ENCODE measurements at places on chromosomes 6 and 20.
A peak's percentile ranks its signal among the peaks of the same experiment; 100 is the strongest.

DNA sequence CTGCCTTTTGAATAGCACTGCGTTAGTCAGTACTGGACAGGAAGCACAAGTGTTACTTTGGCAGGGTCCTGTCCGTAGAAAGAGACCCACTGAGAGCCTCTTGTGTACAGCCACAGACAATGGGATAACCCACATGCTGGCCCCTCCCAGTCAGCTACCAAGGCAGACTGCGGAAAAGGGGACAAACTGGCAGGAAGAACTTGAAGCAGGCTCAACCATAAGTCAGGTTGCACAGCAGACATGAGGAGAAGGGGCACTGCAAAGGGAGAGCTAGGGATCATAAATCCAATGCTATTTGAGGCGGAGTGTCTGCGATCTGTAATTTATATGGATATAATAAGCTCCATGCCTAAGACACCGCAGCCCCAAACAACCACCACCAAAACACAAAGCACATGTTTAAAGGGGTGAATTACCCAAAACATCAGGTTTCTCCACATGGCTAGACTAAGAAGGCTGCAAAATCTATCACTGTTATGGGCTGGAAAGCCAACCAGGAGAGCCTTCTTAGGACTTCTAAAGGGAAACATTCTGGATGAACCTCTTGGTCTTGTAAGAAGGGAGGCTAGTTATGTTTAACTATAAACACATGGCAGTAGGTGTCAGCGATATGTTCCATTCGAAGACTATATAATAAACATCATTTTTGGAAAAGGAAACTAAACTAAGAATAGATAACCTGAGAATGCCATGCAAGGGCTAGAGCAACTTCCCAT, 141.7 kb downstream of the BACH2 start:
- no peak for DNase-seq

GRCh38 chr6:61809004-61809595, 476.9 kb downstream of the KHDRBS2 start:
- no peak for DNase-seq

GRCh38 chr6:25217829-25218228, 61.3 kb upstream of the CARMIL1 start:
- DNase-seq: no peak

DNA sequence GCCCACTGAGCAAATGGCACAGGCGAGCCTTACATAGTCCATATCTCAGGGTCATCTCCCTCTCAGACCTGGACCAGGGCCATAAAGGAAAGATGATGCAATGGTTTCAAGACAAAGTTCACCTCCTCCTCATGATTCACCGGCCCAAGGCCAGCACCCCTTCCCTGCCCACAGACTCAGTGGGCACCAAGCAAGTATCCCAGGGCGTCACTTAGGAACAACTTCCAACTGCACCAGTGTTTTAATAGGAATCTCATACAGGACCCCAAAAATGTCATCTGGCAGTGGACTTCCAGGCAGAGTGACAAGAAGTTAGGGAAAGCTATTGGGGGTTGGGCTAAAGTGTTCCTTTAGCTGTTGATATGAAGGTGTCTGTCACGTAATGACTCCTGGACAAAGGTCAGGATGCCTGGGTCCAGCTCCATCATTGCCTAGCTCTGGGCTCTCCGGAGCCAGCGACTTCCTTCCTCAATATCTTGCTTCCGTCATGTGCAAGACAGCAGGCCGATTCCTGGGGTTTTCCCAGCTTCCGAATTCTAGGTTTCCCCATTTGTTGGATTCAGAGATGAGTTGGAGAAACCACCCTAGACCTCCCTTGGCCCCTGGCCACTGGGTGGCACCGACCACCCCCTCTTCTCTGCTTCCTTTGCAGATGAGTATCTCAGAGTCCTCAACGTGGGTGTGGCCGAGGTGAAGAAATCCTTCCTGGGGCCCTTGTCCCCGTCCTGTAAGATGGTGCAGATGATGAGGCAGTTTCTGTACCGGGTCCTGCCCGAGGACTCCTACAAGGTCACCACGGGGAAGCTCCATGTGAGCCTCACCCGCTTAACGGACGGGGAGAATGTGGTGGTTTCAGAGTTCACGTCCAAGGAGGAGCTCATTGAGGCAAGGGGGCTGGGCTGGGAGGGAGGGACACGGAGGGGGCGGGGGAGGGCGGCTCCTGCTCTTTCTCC, 21.1 kb downstream of the PNPLA1 start:
- no peak for DNase-seq

DNA sequence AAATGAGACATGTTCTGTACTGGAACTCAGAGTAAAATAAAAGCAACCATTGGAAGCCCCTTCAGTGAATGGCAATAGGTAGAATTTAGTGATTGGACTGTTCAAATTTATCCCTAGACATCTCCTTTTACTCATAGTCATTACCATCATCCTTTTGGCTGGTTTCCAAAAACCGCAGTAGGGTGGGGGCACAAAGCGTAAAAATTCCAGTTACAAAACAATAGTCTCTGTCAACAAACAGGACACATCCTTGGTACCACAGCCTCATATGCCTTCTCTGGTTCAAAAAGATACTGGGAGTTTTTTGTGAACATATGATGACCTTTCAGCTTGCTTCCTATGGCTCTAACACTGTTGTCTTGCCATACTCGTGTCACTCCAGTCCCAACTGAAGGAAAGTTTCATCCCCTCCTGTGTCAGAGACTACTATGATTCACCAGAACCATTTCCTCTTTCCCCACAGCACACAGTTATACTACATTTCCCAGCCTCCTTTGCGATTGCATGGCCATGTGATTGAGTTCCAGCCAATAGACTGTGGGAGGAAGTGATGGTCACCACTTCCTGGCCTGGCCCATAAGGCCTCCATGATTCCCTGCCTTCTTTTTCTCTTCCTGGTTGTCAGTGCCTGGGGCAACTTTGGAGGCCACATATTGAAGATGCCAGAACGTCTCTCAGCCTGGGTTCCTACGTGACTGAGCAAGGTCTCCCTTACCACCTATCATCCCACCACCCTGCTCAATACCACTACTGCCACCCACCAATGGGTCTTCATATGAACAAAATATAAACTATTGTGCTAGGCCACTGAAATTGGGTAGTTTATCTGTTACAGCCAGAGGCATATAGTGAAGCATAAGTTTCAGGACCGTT, 162.4 kb downstream of the ID4 start:
- peak; percentile 25 for DNase-seq

- no peak for DNase-seq
These were observed 34.2 kb downstream of the DTNBP1 start for GRCh38 chr6:15628499-15629131.

DNA sequence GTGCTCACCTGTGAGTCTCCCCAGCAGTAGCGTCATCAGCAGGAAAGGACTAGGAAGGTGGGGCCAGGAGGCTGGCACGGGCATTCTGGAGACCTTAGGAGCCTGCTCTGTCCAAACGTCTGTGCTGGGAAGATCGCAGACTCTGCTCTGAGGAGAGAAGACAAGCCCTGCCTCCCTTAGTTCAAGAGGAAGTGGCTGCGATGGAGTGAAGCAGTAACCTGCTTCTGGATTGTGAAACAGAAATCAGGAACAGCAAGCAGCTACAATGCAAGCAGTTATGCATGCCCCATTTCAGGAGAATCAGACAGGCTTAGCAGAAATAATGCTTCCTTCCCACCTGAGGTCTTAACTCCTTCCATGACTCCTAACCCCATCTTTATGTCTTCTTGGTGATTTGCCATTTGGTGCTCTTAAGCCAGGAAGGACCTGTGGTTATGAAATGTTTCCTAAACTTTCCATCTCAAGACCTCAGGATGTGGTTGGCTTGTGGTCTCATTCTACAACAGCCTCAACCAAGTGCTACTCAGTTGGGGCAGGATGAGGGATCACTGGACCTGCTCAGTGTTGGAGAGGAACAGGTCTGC, at the start of gene SIRPB1:
Gene SIRPB1 (minus strand): TSS at position 149 of the 584 bp plus-strand sequence. CDS start 65 bp downstream, at position 84.
- DNase-seq: no peak

GRCh38 chr6:12545619-12546409, 170.8 kb upstream of the PHACTR1 start:
- DNase-seq: no peak

DNA sequence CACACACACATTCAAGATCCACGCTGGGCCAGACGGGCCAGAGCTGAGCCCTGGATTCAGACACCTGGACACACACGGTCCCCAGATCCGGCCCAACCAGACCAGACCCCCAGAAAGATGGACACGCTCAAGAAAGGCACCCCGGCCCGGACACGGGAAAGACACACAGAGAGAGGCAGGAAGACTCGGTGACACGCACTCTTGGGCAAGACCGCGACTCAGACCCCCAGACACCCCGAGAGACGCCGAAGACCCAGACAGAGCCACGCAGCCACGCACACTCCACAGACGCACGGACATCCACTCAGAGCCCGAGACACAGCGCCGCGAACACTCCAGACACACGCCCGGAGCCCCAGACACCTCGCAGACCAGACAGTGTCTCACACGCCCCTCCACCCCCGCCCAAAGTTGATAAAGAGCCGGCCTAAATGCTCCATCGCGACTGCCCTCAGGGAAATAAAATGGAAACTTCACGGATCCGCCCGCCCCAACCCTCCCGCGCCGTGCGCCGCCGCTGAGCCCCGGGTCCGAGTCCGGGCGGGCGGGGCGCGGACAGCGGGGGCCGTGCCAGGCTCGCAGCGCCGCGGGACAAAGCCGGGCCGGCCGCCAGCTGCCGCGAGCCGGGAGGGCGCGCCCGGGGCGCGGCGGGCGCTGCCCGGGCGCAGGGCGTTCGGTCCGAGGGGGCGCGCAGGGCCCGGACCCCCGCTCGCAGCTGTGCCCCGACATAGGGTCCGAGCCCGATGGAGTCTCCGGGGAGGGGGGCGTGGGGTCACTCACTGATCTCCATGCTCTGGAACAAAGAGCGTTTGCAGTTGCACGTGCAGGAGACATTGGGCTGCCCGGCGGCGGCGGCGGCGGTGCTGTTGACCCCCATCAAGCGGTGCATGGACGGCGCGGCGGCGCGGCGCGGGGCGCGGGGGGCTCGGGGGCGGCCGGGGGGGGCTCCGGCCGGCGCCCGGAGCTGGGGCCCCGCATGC, 831 bp downstream of the PMEPA1 start:
- no peak for DNase-seq

GRCh38 chr6:132932588-132932987, 118.2 kb downstream of the RPS12 start:
- no peak for DNase-seq

- peak; percentile 63 for DNase-seq
These were observed 1.6 kb downstream of the ZBTB2 start for GRCh38 chr6:151389618-151390275.

GRCh38 chr20:53390770-53391169, 202.9 kb downstream of the ZNF217 start:
- no peak for DNase-seq

All from NCI-H2171 (cell line).